ENCODE measurements at places on chromosomes 4 and X.
A peak's percentile ranks its signal among the peaks of the same experiment; 100 is the strongest.

DNA sequence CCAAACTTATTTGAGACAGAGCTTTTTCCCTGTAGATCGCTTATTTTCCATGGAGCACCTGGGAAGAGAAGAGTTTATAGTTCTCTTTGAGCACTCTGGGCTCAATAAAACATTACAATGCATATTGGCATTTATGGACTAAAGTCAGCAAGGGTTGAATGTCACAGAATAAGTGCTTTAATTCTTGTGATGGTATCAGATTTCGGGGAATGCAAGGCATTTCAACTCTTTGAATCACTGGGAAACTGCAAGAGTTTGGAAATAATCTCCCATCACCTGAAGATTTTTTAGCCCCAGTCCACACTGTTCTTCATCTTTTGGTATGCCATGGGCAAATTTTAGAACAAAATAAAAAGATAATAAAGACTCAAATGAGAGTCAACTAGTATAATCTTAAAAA lies 111.5 kb upstream of the WDFY3 start:
- no peak for DNase-seq

- DNase-seq: no peak
These were observed 700 bp downstream of the VMA21 start for GRCh38 chrX:151397741-151398070.

- no peak for DNase-seq
These were observed 53.6 kb downstream of the NSG1 start for GRCh38 chr4:4440333-4441061.

GRCh38 chrX:13764765-13765164 lies 30.2 kb downstream of the OFD1 start:
- DNase-seq: peak; percentile 12

DNA sequence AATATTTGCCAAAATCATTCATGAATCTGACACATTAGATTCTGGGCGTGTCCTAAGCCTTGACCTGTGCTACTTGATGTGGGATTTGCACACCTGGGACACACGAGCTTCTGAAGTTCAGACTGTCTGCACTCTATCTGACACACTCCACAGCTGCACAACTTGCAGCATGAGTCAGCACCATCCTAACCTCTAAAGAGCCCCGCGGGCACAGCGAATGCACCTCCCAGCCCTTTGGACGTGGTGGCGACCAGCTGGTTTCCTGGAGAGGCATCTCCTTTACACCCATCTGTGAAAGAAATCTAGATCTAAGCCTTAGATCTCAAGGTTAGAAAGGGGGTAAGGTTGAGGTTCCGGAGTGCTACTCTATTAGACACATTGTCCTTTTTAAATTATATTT lies 69.2 kb downstream of the SORBS2 start:
- no peak for DNase-seq

All from anterior cingulate cortex (tissue), 58 donors.